ENCODE measurements at places on chromosomes 7 and 10.

DNA sequence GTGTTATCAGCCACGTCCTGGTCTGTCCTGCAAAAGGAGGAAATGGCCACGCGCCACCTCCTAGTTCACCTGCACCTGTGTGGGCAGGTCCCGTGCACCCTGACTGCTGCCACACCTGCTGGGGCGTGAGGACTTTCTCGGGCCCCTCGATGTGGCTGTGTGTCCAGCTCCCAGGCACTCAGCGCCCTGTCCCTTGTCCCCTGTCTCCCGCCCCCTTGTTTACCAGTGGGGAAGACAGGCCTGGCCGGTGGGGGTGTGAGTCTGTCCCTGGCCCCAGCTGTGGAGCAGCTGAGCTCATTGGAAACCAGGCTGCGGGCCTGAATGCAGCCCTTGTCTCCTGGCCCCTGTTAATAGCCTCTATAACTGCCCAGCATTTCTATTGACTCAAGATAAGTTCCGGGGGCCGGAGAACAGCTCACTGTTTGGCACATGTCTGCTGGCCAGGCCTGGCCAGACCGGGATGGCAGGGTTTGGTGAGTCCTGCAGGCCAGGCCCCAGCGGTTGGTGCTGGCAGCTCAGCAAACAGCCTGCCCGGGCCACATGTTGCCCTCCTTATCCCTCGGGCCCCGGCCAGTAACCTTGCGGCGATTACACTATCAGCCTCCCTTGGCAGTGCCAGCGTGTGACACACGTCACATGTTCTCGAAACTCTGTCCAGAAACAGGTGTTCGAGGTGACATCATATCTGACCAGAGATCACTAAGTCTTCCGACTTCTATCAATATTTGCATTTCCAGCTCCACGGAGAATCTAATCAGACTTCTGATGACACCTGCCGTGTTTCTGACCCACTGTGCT, 52.1 kb downstream of the FOXL3 start:
- DNase-seq: no peak

DNA sequence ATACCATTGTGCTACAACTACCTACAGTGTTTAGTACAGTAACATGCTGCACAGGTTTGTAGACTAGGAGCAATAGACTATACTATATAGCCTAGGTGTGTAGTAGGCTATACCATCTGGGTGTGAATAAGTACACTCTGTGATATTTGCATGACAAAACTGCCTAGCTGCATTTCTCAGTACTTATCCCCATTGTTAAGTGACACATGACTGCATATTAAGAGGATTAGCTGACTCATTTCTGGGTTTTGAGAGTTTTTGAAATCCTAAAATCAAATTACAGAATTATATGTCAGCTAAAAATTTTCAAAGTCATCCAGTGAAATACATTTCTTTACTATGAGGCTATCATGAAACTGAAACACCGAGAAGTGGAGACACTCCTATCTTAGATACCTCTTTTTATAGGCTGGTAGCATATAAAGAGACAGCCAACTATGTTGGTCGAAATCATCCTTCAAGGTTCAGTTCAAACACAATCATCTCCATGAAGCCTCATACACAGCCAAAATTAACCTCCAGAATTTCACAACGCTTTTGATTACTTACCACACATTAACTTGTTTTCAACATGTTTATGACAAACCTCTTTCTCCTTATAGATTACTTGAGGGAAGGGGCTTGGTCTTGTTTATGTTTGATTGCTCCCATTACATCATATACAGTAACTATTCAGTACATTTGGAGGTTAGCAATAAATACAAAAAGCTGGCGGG, 89.8 kb upstream of the ANK3 start:
- no peak for DNase-seq

GRCh38 chr10:27446091-27446918, 57.8 kb upstream of the RAB18 start:
- DNase-seq: no peak

- DNase-seq: no peak
These were observed 42.1 kb upstream of the INSIG1 start for GRCh38 chr7:155255621-155256020.

GRCh38 chr7:156895024-156895780, 2.2 kb upstream of the LMBR1 start:
- DNase-seq: no peak

DNA sequence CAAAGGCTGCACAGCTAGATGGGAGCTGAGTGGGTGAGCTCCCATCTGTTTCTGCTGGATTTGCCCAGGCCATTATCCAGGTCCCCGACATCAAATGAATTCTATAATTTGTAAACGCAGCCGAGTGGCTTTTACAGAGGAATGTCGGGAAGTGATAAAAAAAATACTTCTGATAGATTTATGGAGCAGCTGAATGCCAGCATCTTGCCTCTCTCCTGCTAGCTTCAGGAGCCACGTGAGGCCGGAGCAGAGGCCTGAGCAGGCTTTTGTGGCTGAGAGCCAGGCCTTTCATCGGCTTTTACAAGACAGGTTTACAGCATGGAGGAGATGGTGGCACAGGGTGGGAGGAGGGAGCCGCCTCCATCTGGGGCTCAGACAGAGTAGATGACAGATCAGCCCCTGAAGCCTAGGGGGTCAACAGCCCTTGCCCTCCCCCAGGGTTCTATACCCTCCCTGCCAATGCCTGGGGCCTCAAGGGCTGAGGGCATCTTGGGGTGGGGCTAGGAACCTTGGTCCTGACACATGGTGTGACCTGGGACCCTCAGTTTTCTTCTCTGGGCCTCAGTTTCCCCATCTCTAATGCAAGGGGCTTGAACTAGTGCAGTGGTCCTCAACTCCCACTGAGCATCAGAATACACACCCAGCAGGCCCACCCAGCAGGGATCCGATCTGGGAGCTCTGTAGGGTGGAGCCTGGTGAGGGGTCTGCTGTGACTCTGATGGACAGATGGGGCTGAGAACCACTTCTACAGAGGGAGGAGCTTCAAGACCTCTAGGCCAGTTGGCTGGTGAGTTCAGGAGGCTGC, 44.2 kb upstream of the PCBD1 start:
- no peak for DNase-seq

GRCh38 chr10:124589491-124590041, 127.9 kb downstream of the LHPP start:
- DNase-seq: no peak

DNA sequence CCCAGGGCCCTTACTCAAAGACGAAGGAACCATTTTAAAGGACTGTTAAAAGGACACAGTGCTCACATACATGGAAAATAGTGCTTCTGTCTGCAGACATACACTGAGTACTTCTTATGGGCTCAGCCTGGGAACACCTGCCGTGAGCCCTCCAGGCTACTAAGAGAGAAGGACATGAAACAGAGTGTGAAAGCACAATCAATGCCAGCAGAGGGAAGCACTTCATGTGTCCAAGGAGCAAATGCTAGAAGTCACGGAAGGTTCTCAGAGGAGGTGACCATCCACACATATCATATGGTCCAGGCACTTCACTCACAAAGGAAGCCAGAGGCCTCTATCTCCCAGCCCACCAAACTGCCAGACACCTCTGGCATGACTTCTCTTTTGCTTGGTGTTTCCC, 15.5 kb downstream of the ELMO1 start:
- no peak for DNase-seq

GRCh38 chr10:102449321-102450123, 1.8 kb downstream of the C10orf95 start:
- DNase-seq: peak; percentile 57

- no peak for DNase-seq
These were observed 509.5 kb downstream of the PLXNA4 start for GRCh38 chr7:132066761-132067171.

DNA sequence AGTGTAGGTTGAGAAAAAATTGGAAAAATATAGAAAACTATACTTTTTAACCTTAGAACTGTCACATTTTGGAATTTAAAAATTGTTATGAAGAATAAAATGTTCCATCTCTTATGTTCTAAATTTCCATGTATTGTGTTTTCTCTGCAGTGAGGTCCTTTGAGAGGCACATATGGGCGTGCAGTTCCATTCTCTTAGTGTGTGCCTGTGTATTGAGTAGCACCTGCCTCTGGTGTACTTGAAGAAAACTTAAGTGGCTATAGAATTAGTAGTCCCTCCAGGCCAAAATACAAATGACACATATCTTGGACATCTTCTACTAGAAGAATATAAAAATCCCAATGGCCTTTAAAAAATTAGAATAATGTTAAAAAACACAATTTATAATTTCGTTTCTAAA, 149.2 kb downstream of the BICC1 start:
- no peak for DNase-seq

GRCh38 chr7:86788948-86789347, 145.2 kb downstream of the GRM3 start:
- DNase-seq: no peak

GRCh38 chr7:22447762-22448161, 52.2 kb downstream of the STEAP1B start:
- no peak for DNase-seq

All from activated CD8-positive, alpha-beta memory T cell treated with anti-CD3 and anti-CD28 coated beads for 1 hour (primary cell).